ENCODE measurements at places on chromosomes 13 and 19.
A peak's percentile ranks its signal among the peaks of the same experiment; 100 is the strongest.

- DNase-seq: no peak
Observed at GRCh38 chr19:51750400-51751094, 1.1 kb downstream of the FPR1 start.

DNA sequence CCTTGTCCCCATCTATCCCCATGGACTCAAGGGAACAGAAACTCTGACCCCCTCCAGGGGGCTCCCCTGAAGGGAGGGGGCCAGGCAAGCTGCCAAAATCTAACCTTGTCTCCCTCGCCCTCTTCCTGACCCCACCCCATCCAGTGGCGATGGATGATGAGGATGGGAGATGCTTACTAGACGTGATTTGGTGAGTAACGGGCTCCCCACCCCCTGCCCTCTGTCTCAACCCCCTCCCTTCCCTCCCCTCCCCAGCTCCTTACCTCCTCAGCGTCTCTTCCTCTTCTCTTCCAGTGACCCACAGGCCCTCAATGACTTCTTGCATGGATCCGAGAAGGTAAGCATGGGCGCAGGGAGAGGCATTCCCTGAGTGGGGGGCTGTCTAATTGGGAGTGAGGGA, 39.8 kb upstream of the EHD2 start:
- DNase-seq: no peak

DNA sequence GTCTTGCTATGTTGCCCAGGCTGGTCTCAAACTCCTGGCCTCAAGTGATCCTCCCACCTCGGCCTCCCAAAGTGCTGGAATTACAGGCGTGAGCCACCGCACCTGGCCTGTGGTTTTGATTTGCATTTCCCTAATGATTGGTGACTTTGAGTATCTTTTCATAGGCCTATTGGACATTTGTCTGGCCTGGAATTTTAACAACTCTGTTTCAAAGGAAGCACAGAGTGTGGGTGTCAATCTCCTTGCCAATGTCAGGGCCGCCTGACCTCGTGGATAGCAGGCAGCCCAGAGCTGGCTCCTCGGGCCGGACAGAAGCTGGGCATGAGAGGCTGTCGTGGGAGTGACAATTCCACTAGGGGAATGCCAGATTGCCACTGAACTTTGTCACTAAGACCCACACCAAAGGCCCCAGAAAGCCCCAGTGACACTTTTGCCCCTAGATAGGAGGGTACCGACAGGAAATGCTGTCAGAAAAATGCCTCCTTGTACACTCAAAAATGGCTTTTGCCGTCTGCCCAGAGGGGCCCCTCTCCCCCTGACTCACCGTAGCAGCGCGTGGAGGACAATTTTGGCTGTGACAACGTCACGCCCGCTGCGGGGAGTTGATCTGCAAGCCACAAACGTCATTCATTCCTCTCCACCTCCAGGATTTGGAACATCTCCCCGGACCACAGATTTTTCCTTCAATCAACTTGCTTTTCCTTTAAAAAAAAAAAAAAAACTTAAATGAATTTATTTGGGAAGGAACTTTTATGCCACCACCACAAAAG, 11.7 kb upstream of the ADGRE5 start:
- no peak for DNase-seq

- no peak for DNase-seq
Observed at GRCh38 chr19:55242517-55242916, 14.0 kb upstream of the TMEM86B start.

DNA sequence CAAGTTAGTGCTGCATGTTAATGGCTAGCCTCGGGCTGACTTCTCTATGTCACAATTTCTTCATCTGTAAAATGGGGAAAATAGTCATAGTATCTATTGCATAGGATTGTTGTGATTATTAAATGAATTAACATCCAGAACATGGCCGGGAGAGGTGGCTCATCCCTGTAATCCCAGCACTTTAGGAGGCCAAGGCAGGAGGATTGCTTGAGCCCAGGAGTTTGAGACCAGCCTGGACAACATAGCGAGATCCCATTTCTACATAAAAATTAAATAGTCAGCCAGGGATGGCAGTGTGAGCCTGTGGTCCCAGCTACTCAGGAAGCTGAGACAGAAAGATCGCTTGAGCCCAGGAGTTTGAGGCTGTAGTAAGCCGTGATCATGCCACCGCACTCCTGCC, 21.8 kb upstream of the FBL start:
- no peak for DNase-seq

GRCh38 chr19:45782820-45783785, 813 bp upstream of the DMPK start:
- no peak for DNase-seq

GRCh38 chr13:111658145-111659100, 338.0 kb downstream of the TEX29 start:
- DNase-seq: no peak

DNA sequence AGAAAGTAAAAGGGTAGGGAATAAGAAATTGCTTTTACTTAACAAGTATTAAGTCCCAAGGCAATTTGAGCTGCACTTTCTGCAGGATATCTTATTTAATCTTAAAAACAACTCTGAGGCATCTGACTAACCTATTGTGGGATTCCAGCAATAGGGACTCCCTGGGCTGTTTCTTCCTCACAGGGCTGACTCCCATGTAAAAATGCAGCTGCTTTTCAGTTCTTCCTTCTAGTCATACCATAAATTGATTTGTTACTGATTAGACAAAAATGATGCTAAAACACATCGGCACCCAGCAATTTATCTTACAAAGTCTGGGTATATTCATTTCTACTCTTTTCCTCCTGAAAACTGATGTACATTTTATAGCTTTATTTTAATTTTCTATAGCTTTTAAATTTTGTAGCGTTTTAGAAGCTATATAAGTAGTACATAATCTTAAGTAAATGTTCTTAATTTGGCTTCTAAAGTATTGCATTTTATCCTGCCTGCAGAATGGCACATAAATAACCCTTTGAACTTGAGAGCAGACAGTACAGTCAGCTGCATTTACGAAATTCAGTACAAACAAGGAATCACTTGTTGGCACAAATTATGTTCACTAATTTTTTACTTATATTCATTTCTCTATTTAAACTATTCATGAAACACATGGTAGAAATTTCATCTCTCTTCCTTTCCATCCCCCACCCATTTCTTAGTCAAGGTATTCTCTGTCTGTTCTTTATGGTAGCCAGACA, 102.4 kb upstream of the FRY start:
- no peak for DNase-seq

DNA sequence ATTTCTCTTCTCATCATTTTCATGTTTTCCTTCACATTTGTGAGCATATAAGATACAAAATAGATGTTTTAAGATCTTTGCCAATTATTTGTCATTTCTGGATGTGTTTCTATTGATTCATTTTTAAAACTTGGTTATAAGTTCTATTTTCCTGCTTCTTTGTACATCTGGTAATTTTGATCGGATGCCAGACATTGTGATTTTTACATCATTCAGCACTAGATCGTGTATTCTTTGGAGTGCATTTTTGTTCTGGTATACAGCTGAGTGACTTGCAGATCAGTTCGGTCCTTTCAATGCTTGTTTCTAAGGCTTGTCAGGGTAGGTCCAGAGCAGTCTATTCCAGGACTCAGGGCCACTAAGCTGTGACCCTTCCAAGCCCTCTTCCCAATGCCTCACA, 198.2 kb downstream of the KLF12 start:
- DNase-seq: no peak

GRCh38 chr13:30576528-30576927, 41.2 kb upstream of the USPL1 start:
- DNase-seq: no peak

- no peak for DNase-seq
Observed at GRCh38 chr13:29936956-29937355, 86.5 kb upstream of the UBL3 start.

- DNase-seq: no peak
Observed at GRCh38 chr19:5265260-5265659, 75.4 kb downstream of the PTPRS start.

- no peak for DNase-seq
Observed at GRCh38 chr13:110854866-110855265, 60.0 kb downstream of the ANKRD10 start.

DNA sequence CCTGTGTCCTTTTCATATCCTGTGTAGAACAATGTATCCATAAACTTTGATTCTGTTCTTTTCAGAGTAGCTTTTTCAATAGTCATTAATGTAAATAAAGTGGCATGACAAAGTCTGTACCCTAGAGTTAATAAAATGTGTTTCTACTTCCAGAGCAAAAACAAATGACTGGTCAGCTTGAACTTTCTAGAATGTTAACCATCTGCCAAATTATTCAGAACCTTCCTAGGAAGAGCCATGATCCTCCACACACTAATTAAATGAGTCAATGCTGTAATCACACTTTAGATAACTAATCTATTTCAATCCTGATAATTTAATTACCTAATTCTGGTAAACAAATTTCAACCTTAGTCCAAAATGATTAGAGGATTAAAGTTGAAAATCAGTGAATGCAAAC, 73.2 kb downstream of the DIAPH3 start:
- DNase-seq: no peak

GRCh38 chr13:71067165-71067815, 799.7 kb downstream of the DACH1 start:
- DNase-seq: no peak

- peak; percentile 99 for DNase-seq
Observed at GRCh38 chr19:9791552-9792205, 23.1 kb upstream of the ZNF846 start.

GRCh38 chr19:54660964-54661363, 1.8 kb upstream of the LILRB4 start:
- no peak for DNase-seq

DNA sequence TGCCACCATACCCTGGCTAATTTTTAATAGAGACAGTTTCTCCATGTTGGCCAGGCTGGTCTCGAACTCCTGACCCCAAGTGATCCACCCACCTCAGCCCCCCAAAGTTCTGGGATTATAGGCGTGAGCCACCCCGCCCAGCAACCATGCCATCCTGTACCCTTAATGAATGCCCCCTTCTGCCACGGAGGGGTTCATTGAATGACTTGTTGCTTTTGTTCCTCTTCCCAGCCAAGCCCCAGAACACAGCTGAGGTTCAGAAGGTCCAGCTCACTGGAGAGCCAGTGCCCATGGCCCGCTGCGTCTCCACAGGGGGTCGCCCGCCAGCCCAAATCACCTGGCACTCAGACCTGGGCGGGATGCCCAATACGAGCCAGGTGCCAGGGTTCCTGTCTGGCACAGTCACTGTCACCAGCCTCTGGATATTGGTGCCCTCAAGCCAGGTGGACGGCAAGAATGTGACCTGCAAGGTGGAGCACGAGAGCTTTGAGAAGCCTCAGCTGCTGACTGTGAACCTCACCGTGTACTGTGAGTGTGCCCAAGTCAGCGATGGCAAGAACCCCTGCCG, 6.0 kb downstream of the PVR start:
- DNase-seq: no peak

GRCh38 chr19:15213715-15214381, 13.1 kb upstream of the NOTCH3 start:
- no peak for DNase-seq

DNA sequence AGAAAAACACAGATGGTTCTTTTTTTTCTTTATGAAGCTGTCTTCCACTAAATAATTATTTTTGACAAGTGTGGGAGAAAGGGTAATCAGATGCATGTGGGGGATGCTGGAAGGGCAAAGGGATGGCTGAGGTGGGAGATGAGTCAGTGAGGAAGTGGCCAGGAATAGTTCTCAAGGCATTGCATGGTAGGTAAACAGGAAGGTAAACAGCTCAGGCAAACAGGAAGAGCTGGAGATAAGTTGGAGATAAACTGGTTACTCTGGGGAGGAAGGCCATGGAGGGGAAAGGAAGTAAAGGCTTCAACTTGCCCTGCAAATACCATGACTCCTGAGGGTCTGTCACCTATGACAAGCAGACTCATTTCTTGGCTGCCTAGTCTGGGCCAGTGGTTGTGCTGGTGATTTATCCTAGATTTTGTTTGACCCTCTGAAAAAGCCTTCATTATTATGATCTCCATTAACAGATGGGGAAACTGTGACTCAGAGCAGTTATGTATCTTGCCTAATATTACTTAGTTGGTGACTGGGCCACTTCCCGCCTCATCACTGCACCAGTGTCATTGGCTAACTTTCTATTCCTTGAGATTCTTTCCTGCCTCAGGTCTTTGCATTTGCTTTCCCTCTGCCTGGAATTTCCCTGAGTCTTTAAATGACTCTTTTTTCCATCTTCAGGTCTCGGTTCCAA, 17.1 kb downstream of the ACTL9 start:
- no peak for DNase-seq

- no peak for DNase-seq
Observed at GRCh38 chr13:32923725-32924124, 92.5 kb upstream of the KL start.

- peak; percentile 83 for DNase-seq
Observed at GRCh38 chr19:34677386-34678084, at the start of gene ZNF302. TSS of gene ZNF302 (plus strand) at chr19:34677678. CDS start at chr19:34678805, 1,127 bp downstream.

DNA sequence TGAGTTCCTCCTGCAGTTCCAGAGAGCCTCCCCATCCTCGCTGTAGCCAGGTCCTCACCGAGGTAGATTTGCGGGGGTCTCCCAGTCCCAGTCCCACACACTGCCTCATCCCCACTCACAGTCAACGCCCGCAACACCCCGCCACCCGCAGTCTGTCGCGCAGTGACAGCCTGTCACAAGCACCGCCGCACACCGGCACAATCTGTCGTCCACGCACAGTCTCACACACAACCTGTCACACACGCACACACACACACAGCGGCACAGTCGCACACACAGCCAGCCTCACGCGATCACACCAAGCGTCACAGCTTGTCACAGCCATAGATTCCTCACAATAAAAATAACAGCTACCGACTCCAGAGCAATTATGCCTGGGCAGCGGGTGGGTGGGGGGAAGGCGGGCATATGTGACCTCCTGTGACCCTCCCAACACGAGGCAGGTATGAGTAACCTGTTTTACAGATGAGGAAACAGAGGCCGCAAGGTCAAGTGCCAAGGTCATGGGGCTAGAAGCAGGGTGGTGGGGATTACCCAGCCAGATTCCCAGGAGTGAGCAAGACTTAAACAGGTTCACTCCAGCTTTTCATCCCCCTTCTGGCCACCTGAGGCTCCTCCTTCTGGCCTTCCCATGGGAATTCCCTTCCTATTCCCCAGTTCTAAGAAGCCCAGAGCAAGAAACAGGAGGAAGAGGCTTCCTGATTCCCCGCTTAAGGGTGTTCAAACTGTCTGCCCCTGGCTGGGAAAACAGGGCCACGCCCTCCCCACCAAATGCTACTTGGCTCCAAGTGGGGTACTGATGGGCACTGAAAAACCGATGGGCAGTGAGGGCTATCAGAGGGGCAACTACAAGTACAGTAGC, 13.9 kb downstream of the NFIX start:
- DNase-seq: no peak

DNA sequence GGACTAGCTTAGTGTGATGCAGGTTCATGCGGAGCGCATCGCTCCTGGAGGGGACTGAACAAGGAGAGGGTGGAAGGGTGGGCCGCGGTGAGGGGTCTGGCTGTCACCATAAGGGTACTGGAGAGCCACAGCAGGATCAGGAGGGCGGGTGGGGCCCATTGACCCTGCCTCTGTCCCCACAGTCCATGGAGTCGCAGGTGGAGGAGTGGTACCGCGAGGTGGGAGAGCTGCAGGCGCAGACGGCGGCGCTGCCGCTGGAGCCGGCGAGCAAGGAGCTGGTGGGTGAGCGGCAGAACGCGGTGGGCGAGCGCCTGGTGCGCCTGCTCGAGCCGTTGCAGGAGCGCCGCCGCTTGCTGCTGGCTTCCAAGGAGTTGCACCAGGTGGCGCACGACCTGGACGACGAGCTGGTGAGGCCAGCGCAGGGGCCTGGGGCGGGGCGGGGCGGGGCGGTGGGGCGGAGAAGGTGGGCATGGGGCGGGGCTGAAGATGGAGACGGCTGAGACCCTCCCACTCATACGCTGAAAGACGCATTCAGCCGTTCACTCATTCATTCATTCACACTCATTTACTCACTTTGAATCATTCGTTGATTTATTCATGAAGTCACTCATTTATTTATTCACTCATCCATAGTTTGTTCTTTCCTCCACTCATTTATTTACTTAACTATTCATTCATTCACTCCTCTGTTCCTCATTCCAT, 27.5 kb upstream of the SHKBP1 start:
- DNase-seq: peak; percentile 40
